ENCODE measurements at places on chromosomes 3 and 15.

GRCh38 chr3:123096731-123097130 lies 29.9 kb downstream of the PDIA5 start:
- no peak for DNase-seq

DNA sequence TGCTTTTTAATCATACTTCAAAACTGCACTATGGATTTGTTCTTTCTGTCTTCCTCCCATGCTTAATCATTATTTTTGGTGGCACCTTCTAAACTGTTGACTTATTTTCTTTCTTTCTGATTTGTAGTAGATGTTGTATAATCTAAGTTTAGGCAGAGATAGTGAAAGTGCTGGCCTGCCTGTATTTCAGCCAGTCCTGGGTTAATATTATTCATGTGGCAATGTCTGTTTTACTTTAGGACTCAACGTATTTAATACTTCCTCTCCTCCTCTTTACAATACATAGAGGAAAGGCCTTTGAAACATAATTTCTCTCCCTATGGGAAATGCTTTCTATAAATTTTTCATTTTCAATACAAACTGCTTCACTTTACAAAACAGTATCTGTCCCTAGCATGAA lies 327.7 kb upstream of the TPRG1 start:
- no peak for DNase-seq

DNA sequence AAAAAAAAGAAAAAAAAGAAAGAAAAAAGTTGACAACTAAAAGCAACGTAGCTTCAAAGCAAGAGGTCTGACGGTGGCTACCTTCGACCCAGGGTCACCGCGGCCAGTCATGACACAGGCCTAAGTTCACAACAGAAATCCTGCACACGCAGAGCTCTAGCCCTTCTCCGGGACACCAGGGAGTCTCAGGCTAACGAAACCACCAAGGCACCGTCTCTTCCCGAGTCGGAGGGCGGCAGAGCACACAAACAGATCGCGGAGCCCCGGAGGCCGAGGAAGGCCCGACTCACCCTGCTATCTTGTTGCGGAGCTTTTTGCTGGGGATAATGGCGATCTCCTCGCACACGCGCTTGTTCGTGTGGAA lies 584 bp downstream of the RPS17 start:
- no peak for DNase-seq

DNA sequence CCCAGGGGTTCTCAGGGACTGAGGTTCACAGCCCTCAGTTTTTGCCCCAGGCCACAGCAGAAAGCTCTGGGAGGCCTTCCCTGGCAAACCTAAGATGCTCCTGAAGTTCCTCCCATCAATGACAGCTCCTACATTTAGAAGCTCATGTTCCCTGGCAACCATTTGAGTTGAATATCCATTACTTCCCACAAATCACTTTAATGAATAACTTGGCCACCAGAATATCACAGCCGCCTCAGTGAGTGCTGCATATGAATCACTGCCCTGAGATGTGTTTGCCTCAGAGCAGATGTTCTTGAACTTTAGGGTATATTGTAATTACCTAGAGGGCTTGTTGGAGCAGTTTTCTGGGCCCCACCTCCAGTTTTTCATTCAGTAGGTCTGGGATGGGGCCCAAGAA lies 27.4 kb downstream of the SLCO2A1 start:
- DNase-seq, result no peak

DNA sequence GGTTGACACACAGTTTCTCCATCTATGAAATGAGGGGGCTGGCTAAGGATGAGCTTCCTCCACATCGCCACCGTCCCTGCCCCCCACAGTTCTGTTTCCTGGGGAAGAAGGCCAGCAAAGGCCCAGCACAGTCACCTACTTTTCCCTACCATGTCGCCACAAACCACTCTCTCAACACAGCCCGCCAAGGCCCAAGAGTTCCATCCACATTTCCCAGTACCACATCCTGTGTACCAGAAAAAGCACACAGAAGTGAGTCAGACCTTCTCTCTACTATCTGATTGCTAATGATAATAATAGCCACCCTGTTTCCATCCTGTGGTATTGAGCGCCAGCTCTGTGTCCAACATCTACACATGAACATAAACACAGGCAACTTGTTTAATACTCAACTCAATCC lies 30.3 kb upstream of the C15orf39 start:
- DNase-seq, result no peak

GRCh38 chr3:97662762-97663161 lies 101.8 kb upstream of the ARL6 start:
- no peak for DNase-seq

- no peak for DNase-seq
These were observed 67.0 kb downstream of the PPCDC start for GRCh38 chr15:75090388-75090734.

DNA sequence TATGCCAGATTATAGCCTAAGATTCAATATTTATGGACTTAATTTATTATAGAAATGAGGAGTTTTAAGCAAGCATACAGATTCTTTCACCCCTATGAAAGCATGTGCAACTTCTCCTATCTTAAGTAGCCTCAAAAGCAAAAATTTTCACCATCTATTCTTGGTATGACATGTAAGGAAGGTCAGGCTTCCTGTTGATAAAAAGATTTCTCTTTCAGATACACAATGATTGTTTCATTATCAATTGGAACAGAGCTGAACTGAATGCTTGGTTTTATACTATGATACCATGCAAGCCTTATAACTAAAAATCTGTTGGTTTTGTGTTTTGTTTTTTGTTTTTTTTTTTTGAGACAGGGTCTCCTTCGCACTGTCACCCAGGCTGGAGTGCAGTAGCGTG lies 3.9 kb downstream of the GRK7 start:
- no peak for DNase-seq

DNA sequence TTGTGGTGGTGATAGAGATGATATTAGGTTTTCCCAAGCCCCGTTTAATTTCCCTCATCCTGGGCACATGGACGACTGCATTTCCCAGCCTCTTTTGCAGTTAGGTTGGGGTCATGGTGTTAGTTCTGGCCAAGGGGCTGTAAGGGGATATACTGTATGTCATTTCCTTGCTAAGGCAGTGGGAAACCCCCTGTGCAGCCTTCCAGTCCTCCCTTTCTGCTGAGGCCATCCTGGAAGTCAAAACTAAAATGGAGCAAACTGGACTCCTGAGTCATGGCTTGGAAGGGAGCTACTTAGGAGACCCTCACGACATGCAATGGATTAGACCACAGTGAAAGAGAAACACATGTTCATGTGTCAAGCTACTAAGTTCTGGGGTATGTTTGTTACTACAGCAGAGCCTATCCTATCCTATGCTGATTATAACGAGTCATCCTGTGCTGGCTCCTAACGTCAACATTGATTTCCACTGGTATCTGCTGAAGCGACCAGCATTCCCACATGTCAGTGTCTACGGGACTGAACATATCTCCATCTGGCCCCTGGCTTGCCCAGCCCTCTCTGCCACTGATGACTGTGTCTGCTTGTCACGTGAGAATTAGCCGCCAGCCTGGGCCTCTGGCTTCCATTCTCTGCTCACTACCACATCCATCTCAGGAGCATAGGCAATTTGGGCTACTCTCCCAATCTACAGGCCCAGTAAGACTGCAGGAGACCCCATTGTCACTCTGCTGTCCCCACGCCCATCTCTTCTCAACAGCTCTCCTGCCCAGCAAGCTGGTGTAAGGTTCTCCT lies 85.6 kb upstream of the MEF2A start:
- no peak for DNase-seq

DNA sequence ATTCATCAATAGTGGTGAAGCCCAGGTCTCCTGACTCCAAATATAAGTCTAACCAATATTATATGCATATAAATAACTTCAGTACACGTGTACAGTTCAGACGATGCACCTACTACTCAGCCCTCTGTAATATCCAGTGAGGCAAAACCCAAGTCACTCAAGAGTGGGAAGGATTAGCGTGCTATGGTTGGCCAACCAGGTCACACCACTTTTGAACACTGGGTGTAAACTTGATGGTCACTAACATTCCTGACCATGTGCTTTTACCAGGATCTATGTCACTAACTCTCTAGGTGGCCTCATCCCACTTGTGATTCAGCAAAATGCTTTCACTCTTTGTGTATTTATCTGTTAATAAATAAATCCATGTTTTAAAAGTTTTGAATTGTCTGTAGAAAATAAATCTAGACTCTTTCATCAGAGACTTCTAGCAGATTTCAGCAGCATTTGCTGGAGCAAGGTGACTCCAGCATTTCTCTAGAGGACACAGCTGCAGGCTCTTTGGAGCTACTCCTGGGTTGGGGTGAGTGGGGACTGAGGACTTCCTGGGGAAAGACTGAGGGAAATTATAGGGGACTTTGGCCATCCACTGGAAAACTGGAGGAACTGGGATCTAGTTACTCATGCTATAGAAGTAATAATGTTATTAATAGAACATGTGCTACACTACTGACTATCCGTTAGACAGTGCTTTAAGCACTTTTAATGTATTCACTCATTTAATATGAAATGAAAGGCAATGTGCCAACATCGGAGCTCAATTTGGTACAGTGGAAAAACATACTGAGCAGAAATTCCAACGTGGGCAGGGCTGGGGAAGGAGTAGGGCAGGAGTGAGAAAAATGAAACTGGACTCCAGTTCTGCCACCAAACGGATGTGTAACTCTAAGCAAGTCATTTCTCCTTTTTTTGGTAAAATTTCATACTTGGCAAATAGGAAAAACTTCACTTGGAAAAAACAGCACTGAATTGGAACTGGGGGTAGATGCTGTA lies 97.9 kb downstream of the RORA start:
- DNase-seq, result no peak

DNA sequence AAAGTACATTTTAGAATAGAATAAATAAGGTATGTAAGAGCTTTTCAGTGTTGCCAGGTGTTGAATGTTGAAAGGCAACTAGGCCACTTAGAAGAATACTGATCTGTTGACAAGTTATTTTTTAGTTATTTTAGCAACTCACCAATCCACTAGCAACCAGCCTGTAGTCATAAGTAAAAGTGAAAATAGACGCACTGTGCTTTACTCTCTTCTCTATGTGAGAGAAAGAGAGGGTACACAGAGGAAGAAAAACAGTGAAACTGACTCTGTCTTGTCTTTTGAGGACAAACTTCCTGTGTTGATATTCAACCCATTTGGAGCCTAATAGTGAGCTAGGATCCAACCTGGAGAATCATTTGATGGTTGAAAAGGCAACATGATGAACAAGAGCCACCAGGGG lies 327.1 kb upstream of the GOLIM4 start:
- DNase-seq, result no peak

GRCh38 chr3:58411851-58412830 lies 21.5 kb downstream of the PDHB start:
- DNase-seq, result no peak

DNA sequence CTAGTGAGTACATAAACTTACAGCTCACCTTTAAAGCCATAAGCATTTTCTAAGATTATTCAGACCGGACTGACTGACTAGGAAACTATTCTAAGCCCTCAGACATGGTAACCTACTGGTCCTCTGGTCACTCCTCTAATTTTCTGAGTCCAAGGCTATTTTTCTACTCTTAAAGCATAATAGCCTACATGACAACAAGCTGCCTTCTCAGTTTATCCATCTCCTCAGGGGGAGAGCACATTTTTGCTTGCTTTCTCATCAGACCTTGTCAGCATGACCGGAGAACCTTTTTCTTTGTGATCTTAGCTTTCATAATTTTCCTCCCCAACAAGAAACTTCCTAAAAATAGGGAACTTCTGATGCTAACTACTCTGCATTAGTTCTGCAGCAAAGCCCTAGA lies 38.4 kb downstream of the UBP1 start:
- no peak for DNase-seq

GRCh38 chr3:52705688-52706686 lies at the start of the genes GLT8D1 and SPCS1:
GLT8D1 (minus strand) TSS chr3:52705791; CDS start chr3:52700460, 5,331 bp downstream.
SPCS1 (plus strand) TSS chr3:52706106; CDS start chr3:52706247, 141 bp downstream.
- DNase-seq, result peak; percentile 78

DNA sequence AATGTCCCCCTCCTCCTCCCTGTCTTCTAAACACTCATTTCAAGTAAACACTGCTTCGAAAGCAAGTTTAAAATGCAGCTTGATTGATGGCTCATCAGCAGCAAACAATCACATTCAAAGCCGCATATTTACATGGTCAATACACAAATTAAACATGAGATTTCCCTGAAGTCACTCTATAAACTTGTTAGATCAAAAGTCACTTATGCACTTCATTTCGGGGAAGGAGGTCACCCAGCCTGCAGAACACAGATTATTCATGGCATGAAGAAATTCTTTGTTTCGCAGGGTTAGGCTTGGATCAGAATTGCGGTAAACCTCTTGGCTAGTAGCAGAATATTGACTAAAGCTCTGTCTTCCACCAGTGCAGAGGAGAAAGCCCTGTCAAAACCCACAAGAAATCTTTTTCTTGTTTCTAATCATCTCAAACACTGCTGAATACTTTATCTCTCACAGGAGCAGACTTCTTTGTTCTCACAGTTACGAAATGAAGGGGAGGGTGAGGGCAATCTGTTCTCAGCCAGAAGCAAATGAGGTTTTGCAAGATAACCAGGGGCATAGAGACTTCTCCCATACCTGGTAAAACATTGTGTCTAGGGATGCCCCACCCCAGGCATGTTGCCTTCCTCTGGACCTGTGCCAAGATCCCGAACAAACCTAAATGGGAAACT lies 133.3 kb upstream of the CHL1 start:
- DNase-seq, result no peak

- DNase-seq, result no peak
These were observed 15.8 kb upstream of the THUMPD3 start for GRCh38 chr3:9347081-9347480.

- DNase-seq, result no peak
These were observed 74.7 kb downstream of the XXYLT1 start for GRCh38 chr3:195196266-195196665.

GRCh38 chr3:153910387-153910786 lies 210.8 kb upstream of the ARHGEF26 start:
- no peak for DNase-seq

DNA sequence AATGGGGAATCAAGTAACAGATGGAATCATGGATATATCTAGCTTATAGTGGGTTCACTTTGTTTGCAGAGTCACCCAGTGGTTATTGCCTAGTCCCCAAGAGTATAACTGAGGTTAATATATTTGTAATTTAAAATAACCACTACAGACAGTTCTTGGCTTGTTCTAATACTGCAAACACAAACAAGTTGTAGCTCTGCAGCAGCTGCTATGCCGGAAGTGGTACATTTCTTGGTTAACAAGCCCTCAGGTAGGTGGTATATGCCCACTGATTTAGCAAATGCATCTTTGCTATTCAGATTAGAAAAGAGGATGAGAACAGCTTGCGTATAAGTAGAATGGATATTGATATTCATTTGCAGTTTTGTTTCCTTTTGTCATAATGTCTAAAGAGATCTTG lies 984.2 kb downstream of the SQOR start:
- DNase-seq, result no peak

DNA sequence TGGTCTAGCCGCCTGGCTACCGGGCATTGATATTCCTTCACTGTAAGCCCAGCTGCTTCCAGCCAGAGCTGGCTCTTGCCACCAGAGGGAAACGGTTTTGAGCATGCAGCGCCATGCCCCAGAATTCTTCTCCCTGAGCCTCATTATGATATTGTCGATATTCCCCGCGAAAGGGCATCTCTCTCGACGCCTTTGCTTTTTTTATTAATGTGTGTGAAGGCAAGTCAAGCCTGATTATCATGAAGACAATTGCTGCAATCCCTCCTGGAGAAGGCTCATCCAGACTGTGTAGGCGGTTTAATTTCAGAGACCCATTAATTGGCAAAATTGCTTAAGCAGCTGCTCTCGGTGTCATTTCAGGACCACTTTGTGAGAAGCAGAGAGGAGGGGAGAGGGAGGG lies 321.2 kb upstream of the TLE3 start:
- no peak for DNase-seq
